Stimulated activated CD4-positive, alpha-beta T cell treated with anti-CD3 and anti-CD28 coated beads, TNF-alpha, amount 100 ng/mL, for 1 hour (primary cell): ENCODE measurements at places on chromosomes 11 and 22.

DNA sequence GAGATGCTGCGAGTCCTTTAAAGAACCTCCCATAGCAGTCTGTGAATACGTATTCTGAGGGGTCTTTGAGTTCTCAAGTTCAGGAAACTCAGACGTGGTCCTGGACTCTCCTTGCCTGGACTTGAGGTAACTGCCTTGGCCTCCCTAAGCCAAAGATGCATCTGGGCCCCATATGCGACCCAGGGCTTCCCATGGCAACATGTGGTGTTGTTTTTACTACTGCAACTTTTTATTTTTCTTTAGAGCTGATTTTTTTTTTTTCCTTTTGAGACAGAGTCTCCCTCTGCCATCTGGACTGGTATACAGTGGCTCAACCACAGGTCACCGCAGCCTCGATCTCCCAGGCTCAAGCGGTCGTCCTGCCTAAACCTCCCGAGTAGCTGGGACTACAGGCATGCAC lies 321.1 kb downstream of the ST3GAL4 start:
- DNase-seq, result no peak

GRCh38 chr11:35155677-35156076 lies 16.7 kb downstream of the CD44 start:
- no peak for DNase-seq

- DNase-seq, result no peak
These were observed 440.1 kb upstream of the CCDC90B start for GRCh38 chr11:83726316-83726715.

DNA sequence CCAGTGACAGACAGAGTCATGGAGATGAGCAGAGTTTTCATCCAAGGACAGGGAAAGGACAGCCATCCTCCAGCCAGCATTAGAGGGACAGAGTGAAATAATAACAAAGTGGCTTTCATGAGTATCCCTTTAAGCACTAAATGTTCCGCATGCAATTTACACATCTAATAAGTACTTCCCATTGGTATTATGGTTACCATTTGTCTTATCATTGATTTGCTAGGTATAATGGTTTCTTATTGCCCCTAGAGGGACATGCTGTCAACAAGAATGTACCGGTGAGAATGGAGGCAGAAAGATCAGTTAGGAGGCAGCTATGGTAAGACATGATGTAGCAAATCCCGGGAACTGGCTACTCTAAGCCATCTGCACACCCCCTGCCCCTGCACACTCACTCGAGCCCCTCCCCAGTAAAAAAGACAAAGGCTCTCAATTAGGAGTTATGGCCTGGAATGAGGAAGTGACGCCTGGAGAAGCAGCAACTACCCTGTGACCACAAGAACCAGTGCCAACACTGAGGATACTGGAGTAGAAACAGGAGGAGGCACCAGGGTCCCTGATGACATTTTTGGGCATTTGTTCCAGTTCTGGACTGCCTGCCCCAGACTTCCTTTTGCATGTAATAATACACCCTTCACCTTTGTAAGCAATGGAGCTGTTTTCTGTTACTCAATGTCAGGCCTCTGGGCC lies 30.2 kb upstream of the HMGXB4 start:
- DNase-seq, result no peak

DNA sequence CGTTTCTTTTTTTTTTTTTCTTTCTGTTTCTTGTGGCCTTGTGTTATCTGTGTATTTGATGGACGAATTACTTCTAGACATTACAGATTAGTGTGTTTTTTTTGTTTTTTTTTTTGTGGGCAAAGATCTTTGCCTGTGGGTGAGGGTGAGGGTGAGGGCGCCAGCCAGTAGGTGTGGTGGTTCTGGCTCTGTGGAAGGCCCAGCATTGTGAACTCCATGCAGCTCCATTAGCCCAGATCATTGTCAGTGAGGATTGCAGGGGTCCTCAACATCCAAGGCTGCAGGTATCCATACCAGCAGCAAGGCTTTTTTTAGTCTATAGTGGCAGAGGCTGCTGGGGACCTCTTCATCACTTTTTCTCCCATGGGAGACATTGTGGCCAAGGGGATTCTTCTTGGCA lies 13.7 kb downstream of the BIRC2 start:
- no peak for DNase-seq

DNA sequence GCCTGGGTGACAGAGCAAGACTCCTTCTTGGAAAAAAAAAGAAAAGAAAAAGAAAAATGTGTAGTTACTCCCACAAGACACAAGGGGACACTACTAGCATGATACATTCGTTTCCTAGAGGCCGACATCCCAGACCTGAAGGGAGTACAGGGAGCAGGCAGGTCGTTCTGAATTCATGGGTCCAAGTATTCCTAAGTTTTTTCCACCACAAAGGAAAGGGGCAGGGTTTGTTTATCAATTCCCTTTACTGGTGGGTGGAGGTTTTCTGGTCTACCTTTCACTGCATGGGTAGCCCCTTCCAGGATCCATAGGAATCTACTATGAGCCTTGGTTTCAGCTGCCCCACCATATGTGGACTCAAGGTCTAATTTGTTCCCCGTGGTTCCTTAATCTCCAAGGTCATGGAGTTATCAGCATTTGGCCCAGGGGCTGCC lies 11.8 kb downstream of the TIGD3 start:
- DNase-seq, result no peak

- no peak for DNase-seq
These were observed 408.9 kb downstream of the OPCML start for GRCh38 chr11:133123366-133123765.

- no peak for DNase-seq
These were observed 188.9 kb downstream of the ST3GAL4 start for GRCh38 chr11:126544108-126545056.

DNA sequence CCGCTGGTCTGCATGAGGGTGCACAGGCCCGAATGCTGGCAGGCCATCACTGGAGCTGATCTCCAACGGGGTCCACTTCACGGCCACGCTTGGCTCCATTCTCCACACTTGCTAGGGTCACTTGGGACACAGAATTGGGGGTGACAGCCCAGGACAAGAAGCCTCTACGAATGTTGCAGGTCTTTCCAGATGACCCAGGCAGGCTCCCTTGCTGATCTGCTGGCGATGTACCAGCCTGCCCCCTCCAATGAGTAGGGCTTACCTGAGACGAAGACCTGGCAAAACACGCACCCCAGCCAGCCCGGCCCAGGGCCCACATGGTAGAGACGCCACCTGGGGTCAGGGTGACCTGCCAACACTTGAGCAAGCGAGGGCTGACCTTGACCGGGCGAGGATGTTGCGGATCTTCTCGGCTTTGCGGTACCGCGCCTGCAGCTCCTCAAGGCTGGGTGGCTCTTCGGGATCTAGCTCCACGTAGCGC lies 44.9 kb downstream of the C11orf58 start:
- DNase-seq, result no peak

DNA sequence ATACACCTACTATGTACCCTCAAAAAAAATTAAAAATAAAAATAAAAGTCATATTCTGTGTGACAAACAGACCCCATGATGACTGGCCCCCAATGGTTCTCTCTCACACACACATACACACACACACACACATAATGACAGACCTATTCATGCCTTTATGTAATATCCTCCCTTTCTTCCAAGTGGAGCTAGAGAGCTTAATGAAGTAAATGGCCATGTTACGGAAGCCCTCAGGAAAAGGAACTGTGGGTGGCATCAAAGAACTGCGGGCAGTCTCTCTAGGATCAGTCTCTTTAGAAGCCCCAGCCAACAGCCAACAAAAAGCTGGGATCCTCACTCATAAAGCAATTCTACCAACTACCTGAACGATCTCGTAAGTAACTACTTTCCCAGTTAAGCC lies 125.5 kb downstream of the SIK3 start:
- DNase-seq, result no peak

- DNase-seq, result no peak
These were observed 21.4 kb upstream of the CDON start for GRCh38 chr11:126083829-126084607.

- DNase-seq, result no peak
These were observed 8.1 kb downstream of the EHD1 start for GRCh38 chr11:64870176-64870892.

- DNase-seq, result no peak
These were observed 12.9 kb downstream of the NEAT1 start for GRCh38 chr11:65435411-65435931.

DNA sequence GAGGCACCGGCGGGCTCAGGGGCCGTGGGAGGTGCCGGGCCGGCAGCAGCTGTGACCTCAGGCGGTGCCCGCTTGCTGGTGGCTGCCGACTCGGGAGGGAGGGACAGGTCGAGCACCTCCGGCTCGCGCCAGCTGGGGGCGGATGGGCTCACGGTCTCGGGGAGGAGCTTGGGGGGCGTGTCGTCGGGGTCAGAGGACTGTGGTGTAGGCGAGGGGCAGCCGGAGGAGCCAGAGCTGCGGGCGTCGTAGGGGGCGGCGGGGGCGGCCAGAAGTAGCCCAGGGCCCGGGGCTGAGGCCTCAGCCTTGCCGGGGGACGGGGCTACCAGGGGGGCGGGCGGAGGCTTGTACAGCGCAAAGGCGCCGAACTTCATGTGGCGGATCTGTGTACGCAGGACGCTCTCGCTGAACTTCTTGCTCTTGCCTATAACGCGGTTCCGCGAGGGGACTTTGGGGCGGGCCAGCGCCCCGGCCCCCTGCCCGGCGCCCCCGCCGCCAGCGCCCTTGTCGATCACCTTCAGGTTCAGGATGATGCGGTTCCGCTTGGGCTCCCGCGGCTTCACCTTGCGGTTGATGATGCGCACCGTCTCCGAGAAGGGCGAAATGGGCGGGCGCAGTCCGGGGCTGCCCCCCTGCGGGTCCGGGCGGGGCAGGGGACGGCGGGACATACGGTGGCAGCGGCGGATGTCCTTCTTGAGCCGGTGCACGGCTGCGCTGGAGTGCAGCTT lies 5.5 kb downstream of the CBX6 start:
- DNase-seq, result no peak

DNA sequence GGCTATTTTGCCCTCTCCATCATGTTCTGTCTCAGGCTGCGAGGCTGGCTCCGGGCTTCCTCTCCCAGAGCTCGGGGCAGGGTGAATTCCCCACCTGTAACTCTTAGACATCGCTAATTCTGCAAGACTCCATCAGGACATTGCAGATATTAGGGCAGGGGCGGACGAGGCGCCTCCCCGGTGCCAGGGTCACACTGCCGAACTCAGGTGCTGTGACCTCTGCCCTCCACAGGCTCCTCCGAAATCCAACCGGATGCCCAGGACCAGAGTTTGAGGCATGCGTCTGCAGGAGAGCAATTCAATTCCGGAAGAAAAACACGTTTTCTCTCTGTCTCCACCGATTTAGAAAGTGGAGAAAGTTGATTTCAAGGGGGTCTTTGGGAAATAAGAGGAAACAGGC lies 542.7 kb downstream of the BRD1 start:
- DNase-seq, result no peak

- DNase-seq, result no peak
These were observed 231.2 kb upstream of the MTNR1B start for GRCh38 chr11:92738276-92738675.

- DNase-seq, result no peak
These were observed 48.2 kb downstream of the SGSM3 start for GRCh38 chr22:40418366-40419201.

DNA sequence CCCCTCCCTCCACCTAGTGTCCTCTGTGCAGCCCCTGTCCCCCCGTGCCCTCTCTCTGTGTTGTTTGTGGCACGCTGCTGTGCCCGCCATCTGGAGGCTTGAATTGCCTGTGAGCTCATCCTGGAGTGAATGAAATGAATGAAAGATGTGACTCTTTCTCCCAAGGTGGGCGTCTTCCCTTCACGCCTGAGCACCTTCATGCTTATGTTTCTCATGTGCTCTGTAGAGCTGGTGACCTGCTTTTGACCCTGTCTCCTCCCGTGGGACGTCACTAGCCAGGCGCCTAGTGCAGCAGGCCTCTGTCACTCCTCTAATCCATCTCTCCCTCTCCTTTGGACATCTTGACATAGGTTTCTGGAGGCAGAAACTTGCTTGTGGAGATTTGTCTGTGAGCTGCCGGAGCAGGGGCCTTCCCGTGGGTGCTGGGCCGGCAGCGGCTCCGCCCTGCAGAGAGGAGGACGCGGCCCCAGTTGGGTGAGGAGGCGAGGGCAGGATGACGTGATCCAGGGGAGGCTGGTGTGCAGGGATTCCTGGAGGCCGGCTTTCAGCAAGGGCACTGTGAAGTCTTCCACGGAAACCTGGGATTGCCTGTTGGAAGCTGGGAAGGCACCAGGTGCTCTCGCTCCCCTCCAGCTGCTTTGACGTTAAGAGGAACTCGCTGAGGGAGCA lies 40.6 kb downstream of the MUC6 start:
- DNase-seq, result no peak

- no peak for DNase-seq
These were observed 115.8 kb upstream of the ARHGAP20 start for GRCh38 chr11:110828086-110828485.

DNA sequence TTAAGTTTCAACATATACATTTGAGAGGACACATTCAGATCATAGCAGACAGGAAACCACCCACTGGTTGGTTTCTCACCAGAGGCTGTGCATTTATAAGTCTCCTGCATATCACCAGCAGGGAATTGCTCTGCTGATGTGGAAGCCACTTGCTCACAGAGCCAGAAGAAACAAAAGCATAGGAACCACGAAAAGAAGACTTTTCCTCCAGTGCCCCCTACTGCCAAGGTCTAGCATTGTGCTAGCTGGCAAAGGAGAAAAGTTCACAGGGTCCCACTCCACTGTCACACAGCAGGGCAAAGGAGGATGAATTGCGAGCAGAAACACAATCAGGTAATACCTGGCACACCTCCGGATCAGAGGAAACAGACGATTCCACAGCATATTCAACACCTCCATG lies 28.9 kb upstream of the ISX start:
- no peak for DNase-seq

GRCh38 chr11:61292356-61292755 lies 2.8 kb downstream of the VWCE start:
- no peak for DNase-seq

DNA sequence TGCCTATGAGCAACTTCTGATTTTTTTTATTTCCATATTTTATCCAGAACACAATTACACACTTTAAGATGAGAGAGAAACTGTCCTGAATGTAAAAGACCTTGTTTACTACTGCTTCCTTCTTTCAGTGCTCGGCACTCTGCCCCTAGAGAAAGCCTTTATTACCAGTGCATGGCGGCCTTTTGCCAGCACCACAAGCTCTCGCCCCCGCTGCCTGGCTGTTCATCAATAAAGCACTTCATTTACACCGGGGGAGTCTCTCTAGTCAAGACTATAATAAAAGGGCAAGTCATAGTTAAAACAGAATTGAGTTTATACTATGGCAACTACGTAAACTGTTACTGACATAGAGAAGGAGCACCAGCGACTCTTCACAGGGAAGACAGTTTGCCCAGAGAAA lies 259.5 kb downstream of the CADM1 start:
- DNase-seq, result no peak

- DNase-seq, result no peak
These were observed 88.6 kb upstream of the B3GAT1 start for GRCh38 chr11:134500621-134501020.
